Kidney tubule cell (primary cell): ENCODE measurements at places on chromosomes 7 and 10.

GRCh38 chr7:112635742-112636141, 154.5 kb downstream of the TMEM168 start:
- DNase-seq, result no peak

DNA sequence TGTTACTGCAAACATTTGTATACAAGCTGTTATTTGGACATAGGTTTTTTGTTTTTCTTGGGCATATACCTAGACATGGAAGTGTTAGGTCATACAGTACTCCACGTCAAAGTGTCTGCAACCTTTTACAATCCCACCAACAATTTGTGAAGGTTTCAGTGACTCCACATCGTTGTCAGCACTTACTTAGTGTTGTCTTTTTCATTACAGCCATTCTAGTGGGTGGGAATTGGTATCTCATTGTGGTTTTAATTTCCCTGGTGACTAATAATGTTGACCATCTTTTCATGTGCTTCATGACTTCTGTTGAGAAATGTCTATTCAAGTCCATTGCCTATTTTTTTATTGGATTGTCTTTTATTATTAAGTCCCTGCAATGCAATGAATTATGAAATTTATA, 95.0 kb downstream of the UBE3C start:
- no peak for DNase-seq

- DNase-seq, result no peak
Observed at GRCh38 chr7:83863906-83864305, 215.0 kb upstream of the SEMA3E start.

DNA sequence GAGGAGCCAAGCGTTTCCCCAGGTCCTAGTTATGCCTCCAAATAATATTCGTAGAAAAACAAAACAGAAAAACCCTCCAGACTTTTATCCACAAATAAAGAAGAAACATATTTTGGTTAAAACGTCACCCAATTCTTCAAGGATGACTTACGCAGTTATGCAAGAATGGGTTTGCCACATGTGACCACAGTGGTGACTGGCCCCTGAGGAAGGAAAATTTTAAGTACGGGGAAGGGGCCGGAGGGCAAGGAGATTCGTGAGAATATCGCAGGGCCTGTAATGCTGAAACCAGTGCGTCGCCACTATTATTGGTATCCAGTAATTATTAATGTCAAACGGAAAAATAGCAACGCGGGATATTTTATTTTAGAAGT, 537 bp upstream of the MRPS24 start:
- peak; percentile 93 for DNase-seq

- no peak for DNase-seq
Observed at GRCh38 chr10:49207113-49207512, 18.9 kb upstream of the TMEM273 start.
